GM19239 (cell line): ENCODE measurements at places on chromosomes 5 and 9.

DNA sequence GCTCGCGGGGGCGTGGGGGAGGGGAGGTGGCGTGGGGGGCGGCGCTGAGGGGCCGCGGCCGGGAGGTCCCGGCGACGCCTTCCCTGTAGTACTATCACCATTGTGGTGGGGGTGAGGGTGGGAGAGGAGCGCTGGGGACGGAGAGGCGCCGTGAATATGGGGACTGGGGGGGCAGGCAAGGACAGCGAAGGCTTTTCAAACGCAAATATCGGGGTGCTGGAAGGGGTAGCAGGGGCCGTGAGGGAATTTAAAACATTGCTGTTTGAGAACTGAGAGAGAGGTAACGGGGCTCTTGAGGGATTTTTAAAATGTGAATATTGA lies 427 bp downstream of the RBM27 start:
- DNase-seq, result no peak

DNA sequence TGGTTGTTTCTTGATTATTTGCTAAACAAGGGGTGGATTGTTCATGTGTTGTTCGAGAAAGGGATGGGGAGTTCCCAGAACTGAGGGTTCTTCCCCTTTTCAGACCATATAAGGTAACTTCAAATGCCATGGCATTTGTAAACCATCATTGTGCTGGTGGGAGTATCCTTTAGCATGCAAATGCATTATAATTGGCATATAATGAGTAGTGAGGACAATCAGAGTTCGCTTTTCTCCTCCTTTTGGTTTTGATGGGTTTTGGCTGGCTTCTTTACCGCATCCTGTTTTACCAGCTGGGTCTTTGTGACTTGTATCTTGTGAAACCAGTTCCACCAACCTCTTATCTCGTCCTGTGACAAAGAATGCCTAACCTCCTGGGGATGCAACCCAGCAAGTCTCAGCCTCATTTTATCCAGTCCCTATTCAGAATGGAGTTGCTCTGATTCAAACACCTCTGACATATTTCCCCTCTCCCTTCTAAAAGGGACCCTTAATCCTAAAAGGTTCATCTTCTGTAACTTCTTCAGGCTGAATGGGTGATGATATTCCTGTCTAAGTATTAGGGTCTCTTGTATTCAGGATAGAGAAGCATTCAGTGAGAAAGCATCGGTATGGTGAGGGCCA lies 8.7 kb upstream of the FBN2 start:
- DNase-seq, result no peak

DNA sequence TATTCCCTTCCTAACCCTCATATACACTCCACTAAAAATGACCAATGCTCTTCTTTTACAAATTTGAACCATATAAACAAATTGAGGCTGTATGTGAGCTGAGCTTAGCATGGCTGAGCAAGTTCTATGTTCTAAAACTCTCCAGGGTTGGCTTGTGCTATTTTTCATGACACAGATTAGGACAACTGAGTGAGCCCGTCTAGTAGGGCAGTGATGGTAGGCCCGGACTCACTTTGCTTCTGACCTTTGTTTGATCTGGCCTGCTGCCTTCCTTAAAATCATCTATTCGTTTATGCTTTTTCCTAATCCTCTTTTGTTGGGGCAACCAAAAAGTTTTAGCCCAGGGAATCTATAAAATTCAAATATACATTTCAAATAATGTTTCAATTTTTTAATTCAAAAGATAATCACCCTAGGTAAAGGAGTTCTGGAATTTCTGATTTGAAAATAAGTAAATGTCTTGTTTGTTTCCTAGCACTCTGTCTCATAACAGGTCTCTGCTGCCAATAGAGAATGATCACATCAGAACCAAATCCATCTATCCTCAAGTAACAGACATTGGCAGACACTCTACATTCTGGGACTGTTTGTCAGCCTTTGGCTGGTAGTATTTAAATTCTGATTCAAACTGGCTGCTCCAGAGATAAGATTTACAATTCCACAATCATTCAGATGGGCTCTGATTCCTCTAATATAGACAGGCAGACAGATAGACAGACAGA lies 217.0 kb upstream of the TARS1 start:
- no peak for DNase-seq

- no peak for DNase-seq
These were observed 30.4 kb upstream of the FABP6 start for GRCh38 chr5:160198841-160199409.

GRCh38 chr5:145912019-145912418 lies 24.4 kb upstream of the SH3RF2 start:
- DNase-seq, result no peak

- DNase-seq, result no peak
These were observed 44.0 kb upstream of the PLIN2 start for GRCh38 chr9:19171271-19171670.

DNA sequence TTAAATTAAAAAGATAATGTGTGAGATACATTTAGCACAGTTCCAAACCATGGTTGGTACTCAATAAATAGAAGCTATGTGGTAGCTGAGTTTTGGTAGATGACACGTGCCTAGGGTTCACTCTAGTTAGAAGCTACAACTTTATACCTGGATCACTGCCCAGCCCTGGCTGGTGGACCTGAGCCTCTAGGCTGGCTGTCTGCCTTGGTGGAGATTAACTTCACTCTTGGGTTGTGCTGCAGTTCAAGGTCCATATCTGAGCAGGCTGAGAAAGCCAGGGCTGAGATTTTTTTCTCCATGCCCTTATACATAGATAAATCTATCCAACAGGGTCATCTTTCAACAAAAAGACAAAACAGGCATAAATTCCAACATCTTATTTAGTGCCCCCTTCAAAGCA lies 44.6 kb upstream of the SPDL1 start:
- DNase-seq, result no peak

GRCh38 chr5:151741678-151742423 lies 16.6 kb downstream of the ATOX1 start:
- DNase-seq, result no peak

DNA sequence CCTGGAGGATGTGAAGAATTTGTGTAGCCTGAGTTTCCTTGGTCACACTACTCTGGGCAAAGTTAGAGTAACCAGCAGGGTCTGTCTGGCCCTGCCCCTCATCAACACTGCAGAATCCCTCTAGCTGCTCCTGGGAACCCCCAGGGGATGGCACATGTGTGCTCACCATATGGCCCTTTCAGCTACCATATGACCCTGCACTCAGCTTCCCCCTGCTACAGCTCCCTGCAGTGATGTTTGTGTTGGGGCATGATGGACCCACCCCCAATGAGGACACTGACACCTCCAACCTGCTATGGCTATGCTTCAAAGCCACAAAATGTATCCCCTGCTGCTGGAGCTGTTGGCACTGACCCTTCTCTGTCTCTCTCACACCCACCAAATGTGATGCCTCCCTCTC lies 152.7 kb downstream of the SNX18 start:
- DNase-seq, result no peak
